ENCODE measurements at places on chromosomes 1 and 21. TPM values are rescaled to one million over a fixed set of nuclear protein-coding genes. Genes with fewer than 3 reads are reported as not detected.

- no peak for DNase-seq
Observed at GRCh38 chr1:31815307-31815645, 546 bp downstream of the SPOCD1 start.

- DNase-seq, result no peak
Observed at GRCh38 chr21:15449556-15449955, 280.2 kb upstream of the USP25 start.

- no peak for DNase-seq
Observed at GRCh38 chr1:245261786-245262185, 107.0 kb downstream of the KIF26B start.

DNA sequence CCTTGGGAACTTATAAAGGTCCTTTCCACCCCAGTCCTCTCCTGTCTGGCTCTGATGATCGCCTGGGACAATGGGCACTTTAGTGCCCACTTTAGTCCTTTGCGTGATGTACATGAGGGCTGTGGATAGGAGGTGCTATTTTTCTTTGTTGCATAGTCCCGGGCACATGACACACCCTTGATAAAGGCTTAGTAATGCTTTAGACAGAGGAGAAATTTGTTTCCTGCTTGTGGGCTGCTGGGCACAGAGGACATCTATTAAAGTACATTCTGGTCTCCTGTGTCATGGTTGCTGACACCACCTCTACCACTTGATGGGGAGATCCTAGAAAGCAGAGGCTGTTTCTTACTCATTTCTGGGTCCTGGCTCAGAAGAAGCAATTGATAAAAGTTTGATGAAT, 5.4 kb upstream of the KNCN start:
- DNase-seq, result no peak

- DNase-seq, result no peak
Observed at GRCh38 chr1:10101929-10102328, 69.2 kb downstream of the UBE4B start.

FCRL5 gene
- not detected for total RNA-seq

DNA sequence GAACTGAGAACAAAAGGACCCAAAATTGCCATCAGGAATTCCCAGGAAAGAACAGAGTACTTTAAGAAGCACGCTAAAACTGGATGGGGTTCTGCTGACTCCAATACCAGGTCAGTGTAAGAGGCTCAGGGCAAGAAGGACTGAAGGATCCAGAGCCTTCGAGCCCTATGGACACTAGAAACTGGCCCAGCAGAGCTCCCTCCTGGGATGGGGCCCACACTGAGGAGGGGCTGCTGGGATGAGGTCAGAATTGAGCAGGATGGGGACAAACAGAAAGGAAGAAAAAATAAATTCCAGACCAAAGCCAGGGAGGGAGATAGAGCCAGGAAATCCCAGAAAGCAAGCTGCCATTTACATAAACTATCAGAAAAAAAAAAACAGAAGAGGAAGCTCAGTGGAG, 222.4 kb upstream of the COA6 start:
- no peak for DNase-seq

DNA sequence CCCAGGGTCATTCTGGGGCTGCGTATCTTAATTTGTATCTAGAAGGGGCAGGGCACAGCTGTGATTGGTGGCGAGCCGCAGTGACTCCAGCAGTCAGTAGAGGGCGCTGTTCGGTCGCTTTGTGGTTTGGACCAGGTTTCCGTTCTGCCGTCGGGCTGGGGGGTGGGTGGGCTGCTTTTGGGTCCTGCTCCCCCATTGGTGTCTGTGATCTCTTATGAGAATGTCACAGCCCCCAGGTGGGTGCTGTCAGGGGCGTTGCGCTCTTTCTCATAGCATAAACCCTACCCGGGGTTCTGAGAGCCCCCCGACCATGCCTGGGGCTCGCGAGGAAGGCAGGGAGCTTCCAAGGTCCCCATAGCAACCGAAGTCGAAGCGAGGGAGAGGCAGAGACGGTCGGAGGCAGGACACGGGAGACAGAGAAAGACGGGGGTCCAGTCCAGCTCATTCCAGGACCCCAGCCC, 5.4 kb downstream of the TFF3 start:
- peak; percentile 61 for DNase-seq

- no peak for DNase-seq
Observed at GRCh38 chr1:11417162-11417561, 61.8 kb upstream of the DISP3 start.

Measured in CD4-positive, alpha-beta memory T cell (primary cell).